Naive thymus-derived CD4-positive, alpha-beta T cell (primary cell): ENCODE measurements at places on chromosomes 3 and 15. TPM values are rescaled to one million over a fixed set of nuclear protein-coding genes. Genes with fewer than 3 reads are reported as not detected.

- DNase-seq: no peak
These were observed 2.5 kb upstream of the NLGN1 start for GRCh38 chr3:173395073-173395411.

The ANKRD63 gene
- 0.27 TPM for total RNA-seq

GRCh38 chr15:38828031-38828532 is 263.5 kb upstream of the RASGRP1 start:
- no peak for DNase-seq

The CHRNA3 gene
- total RNA-seq: not detected in 2 replicates

DNA sequence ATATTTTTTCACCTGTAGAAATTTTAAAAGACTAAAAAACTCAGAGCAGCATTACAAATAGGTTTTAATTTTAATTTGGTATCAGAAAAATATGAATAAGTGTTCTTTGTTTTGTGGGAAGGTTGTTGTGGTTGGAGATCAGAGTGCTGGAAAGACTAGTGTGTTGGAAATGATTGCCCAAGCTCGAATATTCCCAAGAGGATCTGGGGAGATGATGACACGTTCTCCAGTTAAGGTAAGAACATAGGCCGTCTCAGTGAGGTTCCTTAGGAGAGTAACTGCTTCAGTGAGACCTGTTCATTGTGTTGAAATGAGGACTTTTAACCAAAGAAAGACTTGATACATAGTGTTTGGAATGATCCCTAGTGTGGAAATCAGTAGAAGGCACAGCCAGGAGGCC is 44.8 kb downstream of the OPA1 start:
- DNase-seq: no peak

The LMLN gene
- total RNA-seq: 6.8 TPM

DNA sequence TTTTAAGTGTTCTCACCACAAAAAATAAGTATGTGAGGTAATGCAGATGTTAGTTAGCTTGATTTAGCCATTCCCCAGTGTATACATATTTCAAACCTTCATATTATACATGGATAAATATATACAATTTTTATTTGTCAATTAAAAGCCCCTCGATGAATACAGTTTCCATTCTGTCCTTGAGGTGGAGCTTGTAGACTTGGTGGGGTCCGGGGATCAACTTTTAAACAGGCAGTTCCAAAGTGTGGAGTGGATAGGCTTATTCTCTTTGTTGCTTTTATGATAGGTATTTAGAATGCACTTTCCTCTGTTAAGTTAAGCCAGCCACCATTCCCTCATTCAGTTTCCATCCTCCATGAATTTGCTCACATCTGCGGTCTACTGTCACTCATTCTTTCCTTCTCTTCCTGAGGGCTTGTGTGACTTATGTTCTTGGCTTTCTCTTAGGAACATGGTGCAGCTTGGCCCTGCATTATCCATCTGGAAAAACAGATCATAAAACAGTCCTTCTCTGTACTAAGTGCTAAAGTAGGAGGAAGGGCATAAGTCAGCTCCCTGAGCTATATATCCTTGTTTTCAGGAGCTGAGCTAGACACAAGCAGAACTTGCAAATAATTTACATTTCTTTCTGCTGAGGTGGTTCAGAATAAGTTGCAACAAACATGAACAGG is 149.1 kb downstream of the NFKBIZ start:
- DNase-seq: no peak

DNA sequence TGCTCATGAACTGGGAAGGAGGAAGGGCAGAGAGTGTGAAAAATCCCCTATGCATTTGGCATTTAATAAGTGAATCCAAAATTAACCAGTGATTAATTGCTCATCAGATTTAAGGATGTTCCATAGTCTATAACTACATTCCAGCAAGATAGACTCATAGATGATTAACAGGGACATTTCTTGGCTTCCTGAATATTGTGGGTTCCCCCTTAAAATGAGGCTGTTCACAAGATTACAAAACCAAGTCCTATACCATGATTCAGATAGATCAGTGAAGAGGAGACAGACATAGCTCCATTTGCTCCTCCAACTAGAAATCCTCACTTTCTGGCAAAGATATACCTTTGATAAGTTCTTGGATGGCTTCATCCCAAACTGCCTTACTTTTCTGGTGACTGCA is 15.4 kb downstream of the RASGRP1 start:
- no peak for DNase-seq

The MOBP gene
- not detected for total RNA-seq

The GABRA5 gene
- not detected in 2 replicates for total RNA-seq

The CCR3 gene
- total RNA-seq: 7.4 TPM

DNA sequence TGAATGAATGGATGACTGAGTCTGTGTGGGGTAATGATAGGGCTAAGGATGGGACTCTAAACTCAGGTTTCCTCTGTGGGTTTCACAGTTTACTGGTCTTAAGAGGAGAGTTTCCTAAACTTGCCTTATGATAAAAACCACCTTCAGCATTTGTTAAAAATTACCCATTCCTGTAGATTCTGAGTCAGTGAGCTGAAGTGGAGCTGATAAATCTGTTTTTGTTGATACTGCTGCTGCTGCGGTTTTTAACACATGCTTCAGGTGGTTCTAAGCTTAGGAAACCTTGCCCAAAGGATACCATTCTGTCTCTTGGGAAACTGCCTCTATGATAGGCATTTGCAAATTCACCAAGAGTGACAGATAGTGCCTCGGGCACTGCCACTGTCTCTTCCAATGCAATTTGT is 52.6 kb downstream of the MECOM start:
- DNase-seq: no peak

The WDR6 gene
- 335 TPM for total RNA-seq

The MGA gene
- 32.3 and 35.8 TPM in 2 replicates for total RNA-seq

- DNase-seq: peak; percentile 54
These were observed at the start of gene UBE2E2 for GRCh38 chr3:23202921-23203707. UBE2E2 (plus strand) TSS chr3:23203327.

- peak; percentile 19 for DNase-seq
These were observed 604 bp downstream of the KCTD6 start for GRCh38 chr3:58492494-58492905.

GRCh38 chr15:79635897-79636561 is 203.9 kb downstream of the MINAR1 start:
- no peak for DNase-seq

- no peak for DNase-seq
These were observed 91.8 kb upstream of the ALCAM start for GRCh38 chr3:105274958-105275357.

The LMOD3 gene
- total RNA-seq: not detected

- DNase-seq: no peak
These were observed 31.1 kb upstream of the UTS2B start for GRCh38 chr3:191361456-191361855.

DNA sequence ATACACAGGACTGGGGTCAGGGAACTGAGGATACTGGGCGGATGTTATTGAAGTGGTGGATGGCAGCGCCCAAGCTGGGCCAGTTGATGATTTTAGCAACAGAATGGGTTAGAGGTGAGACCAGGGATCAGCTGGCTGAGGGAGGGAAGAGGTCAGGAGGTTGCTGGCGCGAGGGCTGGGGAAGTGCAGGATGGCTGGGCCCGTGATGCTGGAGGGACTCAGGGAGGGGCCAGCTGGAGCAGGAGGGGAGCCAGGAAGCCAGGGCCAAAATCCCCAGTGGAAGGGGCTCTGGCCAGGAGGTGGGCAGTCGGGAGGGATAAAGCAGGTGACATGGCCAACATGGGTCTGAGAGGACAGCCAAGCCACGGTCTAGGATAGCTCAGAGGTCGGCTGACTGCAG is 178.0 kb downstream of the NSMCE3 start:
- no peak for DNase-seq

- no peak for DNase-seq
These were observed 47.9 kb upstream of the VILL start for GRCh38 chr3:37942646-37943045.

DNA sequence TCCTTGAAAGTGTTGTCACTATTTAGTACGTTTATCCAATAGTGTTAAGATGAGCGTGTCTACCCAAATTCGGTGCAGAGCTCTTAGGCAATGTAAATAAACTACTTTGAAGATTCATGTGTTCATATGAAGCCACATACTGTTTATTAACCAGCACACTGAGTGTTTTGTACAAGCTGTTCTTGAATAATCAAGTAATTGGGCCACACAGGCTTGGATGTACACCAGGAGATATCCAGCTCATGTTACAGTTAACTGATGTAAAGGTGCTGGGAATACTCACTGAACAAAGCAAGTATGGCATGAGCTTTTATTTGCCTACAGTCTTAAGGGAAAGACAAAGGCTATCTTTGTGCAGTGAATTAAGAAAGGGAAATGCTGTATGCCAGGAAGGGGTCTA is 632 bp upstream of the DHX36 start:
- DNase-seq: no peak

GRCh38 chr15:31472636-31473384 is 146.2 kb downstream of the KLF13 start:
- DNase-seq: peak; percentile 67

- no peak for DNase-seq
These were observed 9.1 kb downstream of the ALG3 start for GRCh38 chr3:184239708-184240107.

The ADAMTS17 gene
- 12.8 TPM for total RNA-seq

DNA sequence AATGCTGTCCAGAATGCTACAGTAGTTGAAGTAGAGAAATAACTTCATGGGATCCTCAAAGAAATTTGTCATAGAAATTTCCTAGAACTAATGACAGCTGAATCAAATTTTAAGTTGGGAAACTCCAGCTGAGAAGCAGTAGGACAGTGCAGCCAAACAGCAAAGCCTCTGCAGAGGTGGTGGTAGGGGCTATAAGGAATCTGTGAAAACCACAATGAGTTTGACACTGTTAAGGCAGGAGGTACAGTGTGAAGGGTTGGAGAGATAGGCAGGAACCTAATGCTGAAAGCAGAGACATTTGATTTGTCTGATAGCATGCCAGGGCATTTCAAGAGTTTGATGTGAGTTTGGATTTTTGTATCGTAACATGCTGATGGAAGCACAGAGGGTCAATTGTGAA is 22.0 kb downstream of the ASTE1 start:
- DNase-seq: no peak

DNA sequence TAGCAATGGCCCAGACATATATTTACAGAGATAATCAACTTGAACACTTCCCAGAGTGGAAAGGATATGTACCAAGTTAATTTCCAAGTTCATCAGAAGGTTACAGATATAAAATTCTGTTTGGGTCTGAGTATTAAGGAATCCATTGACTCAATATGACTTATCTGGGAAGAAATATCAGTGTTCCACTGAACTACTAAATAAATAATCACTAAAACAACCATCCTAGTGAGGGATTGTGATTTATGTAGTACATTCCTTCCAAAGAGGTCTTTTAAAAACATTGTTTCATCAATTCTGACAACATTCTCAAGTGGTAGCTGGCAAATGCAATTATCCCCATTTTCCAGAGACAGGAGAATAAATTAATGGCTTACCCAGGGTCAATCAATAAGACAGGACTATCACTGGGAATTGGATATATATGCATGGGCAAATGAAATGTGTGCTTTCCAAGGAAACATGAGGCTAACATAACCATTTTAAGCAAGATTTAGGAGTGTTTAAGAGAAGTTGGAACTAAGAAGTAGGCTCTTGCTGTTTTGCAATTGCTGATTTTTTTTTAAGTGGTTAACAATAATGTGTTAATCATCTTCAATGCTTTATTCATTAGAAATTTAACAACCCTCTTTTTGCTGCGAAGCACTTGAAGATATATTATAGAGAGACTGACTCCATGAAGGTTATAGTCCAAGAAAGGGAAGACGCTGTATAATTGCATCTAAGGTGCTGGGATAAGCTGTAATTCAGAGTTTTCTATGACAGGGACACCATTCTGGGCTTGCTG is 37.9 kb downstream of the SLC9A9 start:
- DNase-seq: no peak

DNA sequence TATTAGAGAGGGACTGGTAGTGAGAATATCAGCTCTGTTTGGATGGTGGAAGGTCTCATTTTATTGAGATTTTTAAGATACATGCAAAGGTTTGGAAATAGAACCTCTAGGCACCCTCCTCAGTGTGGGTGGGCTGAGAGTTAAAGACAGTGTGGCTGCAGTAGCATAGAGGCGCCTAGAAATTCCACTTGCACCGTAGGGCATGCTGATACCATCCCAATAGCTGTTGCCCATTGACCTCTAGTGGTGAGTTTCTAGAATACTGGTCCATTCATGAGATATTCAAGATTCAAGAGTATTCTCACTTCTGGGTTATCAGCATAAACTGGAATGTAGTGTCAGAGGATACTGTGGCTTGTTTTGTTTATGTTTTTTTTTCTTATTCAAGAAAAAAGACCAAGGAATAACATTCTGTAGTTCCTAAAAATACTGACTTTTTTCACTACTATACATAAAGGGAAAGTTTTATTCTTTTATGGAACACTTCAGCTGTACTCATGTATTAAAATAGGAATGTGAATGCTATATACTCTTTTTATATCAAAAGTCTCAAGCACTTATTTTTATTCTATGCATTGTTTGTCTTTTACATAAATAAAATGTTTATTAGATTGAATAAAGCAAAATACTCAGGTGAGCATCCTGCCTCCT is 87.2 kb downstream of the TGFBR2 start:
- peak; percentile 79 for DNase-seq

The A4GNT gene
- total RNA-seq: not detected
